Right cardiac atrium (tissue), 5 donors: ENCODE measurements at places on chromosomes 3 and 15. TPM values are rescaled to one million over a fixed set of nuclear protein-coding genes. Genes with fewer than 3 reads are reported as not detected.

DNA sequence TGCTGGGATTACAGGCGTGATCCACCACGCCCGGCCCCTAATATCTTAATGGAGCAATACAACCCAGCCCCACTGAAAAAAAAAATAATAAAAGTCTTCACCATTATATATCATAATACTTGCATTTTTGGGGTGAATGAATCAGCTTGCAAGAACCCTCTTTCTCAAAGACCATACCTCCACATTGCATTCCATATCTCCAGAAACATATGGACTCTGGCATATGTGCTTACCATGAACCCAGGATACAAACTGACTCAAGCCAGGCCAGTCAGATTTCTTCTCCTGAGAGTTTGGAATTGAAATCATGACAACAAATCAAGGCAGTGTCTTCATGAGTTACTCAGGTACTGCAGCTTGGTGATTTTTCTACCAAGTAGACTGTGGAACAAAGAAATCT lies 101.2 kb downstream of the FRMD5 start:
- DNase-seq: no peak

The SEMA6D gene
- 23.8 TPM for total RNA-seq

DNA sequence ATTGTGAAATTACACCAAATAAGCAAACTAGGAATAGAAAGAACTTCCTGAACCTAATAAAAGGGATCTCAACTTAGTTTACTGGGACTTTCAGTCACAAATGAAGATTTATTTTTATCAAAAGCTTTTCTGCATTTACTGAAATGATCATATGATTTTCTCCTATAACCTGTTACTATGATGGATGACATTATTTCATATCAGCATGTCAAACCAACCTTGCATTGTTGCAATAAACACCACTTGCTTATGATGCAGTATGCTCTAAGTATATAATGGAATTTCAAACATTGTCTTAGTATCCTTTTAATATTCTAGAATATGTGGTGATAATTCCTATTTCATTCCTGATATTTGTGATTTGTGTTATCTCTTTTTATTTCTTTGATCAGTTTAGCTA lies 303.0 kb downstream of the CGGBP1 start:
- no peak for DNase-seq

The SPSB4 gene
- total RNA-seq: 5.9 TPM

DNA sequence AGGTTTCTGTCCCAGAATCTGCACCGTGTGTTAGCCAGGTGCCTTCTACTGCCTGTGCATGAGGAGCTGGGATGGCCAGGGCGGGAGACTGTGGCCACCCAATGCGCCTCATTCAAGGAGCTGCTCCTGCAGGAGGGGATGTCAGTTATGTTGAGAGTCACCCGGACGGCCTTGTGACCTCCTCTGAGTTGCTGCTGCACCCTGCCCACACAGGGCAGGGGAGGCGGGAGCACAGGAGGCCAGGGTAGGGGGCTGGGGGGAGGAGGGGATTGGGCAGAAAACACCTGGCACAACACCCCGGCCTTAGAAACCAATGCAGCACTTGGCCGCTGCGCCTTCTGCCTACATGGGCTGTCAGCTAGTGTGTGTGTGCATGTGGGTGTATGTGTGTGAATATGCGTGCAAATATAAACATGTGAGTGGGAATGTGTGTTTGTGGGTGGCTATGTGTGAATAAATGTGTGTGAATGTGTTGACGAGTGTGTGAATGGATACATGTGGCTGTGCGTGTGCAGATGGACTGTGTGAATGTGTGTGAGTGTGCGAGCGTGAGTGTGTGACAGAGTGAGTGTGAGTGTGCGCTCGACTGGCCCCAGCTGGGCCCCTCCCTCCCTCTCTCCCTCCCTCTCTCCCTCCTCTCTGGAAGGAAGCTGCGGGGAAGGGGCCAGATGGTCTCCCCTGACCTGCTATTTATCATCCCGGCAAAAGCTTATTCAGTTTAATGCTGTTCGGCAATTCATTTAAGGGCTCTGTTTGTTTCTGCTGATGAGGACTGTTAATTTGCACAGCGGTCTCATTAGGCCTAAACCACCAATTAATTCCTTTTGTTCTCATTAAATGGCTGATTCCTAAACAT lies 106.9 kb downstream of the TLE3 start:
- DNase-seq: no peak

GRCh38 chr3:117892431-117892841 lies 1142.2 kb downstream of the IGSF11 start:
- no peak for DNase-seq

DNA sequence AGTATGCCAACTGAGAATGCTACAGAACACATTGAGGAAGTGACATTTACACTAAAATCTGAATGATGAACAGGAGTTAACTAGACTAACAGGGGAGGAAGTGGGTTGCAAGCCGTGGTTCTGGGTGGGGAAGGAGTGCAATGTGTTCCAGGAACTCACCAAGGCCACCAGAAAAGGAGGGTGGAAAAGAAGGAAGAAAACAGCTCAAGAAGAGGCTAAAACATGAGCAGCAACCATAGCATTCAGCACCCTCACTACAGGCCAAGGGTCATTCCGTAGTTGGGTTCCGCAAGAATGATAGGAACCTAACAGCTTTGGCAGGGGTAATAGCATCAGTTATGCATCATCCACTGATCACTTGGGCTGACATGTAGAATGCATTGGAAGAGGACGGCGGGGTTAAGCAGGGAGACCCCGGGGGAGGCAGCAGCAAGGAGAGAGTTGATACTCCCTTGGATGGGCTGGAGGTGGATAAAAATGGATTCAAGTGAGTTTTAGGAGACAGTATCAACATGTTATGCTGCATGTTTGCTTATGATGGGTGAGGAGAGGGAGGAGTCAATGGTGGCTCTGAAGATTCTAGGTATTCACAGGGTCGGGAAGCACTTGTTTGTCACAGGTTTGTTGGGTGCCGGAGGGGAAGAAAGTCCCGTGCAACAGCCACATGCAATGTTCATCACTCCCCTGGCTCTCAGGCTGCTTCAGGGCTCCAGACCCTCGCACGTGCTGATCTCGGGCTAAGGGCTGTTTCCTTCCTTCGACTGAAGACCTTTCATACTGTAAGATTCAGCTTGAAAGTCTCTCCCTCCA lies 53.2 kb downstream of the LIPC start:
- DNase-seq: peak; percentile 57

The ITPKA gene
- total RNA-seq: 1.4 TPM

- DNase-seq: no peak
Measured at GRCh38 chr15:35934383-35935049, 388.6 kb upstream of the DPH6 start.

- DNase-seq: no peak
Measured at GRCh38 chr3:23591374-23591773, 214.4 kb upstream of the UBE2E1 start.

DNA sequence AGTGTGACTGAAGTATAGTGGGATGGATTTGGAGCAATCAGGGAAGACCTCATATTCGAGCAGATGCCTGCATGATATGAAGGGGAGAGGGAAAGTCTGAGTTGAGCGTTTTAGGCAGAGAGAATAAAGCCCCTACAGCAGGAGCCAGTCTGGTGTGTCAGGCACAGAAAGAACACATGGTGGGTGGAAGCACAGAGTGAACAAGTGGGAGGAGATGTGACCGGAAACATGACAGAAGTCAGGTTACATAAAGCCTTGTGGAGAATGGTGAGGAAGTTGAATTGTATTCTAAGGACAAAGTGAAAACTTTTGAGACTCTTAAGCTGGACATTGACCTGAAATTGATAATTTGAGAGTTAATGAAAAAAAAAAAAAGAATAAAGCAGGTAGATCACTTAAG lies 541.0 kb downstream of the PLOD2 start:
- no peak for DNase-seq

DNA sequence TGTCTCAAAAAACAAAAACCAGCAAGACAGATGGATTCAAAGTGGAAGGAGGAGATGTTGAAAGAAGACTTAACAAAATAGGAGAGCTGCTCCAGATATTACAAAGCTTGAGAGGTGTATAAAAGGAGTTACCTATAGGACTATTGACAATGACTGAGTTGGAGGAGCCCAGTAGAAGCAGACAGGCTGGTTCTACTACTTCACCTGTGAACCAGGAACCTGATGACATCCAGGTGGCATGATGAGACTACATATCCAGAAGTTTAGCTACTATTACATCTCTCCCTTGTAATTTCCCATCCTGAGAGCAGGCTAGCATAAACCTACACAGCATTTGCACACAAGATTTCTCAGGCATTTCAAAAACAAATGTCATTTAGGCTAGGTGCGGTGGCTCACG lies 49.3 kb downstream of the CPEB1 start:
- DNase-seq: no peak

The FMN1 gene
- 3.5 TPM for total RNA-seq

- DNase-seq: no peak
Measured at GRCh38 chr3:30314757-30315325, 291.6 kb upstream of the TGFBR2 start.

DNA sequence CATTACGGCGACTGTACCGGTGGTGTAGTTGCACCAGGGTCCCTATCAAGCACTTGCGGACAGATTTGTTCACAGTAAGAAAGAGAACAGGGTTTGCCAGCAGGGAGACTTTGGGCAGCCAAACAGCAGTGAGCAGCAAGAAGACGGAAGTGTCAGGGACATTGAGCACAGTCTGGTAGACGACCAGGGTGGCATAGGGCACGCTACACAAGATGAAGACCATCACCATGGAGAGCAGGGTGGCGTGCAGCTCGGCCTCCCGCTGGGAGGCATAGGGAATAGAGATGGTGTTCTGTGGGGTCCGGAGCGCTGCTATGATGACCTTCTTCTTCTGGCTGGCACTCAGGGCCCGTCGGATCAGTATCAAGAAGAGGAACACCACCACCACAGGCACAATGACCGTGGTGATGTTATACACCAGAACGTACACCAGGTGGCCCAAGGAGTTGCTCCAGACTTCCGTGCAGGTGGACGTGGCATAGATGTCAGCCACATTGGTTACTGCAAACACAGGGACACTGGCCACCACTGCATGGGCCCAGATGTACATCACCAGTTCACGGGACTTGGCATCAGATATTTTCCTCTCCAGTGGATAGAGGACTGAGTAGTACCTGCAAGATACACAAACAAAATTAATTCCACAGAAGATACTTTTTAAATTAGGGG lies 19.1 kb upstream of the FSIP1 start:
- DNase-seq: no peak

GRCh38 chr15:96042734-96043224 lies 287.7 kb upstream of the NR2F2 start:
- DNase-seq: no peak

The TF gene
- 10.7 TPM for total RNA-seq

DNA sequence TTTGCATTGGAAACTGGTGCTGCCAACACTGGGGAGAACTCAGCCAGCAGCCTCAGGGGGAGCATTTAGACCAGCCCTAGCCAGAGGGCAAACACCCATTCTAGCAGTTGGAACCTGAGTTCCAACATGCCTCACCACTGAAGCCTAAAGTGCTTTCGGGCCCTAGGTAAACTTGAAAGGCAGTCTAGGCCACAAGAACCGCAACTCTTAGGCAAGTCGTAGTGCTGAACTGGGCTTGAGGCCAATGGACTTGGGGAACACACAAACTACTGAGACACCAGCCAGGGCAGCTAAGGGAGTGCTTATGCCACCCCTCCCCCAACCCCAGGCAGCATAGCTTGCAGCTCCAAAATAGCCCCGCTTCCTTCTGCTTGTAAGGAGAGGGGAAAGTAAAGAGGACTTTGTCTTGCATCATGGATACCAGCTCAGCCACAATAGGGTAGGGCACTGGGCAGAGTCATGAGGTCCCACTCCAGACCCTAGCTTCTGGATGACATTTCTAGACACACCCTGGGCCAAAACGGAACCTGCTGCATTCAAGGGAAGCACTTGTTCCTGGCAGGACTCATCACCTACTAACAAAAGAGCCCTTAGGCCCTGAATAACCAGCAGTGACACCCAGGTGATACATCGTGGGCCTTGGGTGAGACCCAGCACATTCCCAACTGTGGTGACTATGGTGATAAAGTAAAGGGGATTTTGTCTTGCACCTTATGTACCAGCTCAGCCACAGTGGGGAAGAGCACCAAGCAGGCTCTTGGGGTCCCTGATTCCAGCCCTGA lies 37.3 kb upstream of the TEX9 start:
- DNase-seq: no peak

- DNase-seq: no peak
Measured at GRCh38 chr15:84834969-84835368, 17.8 kb downstream of the ALPK3 start.

The ROBO2 gene
- total RNA-seq: not detected

- no peak for DNase-seq
Measured at GRCh38 chr3:11690863-11691766, 47.4 kb upstream of the VGLL4 start.

DNA sequence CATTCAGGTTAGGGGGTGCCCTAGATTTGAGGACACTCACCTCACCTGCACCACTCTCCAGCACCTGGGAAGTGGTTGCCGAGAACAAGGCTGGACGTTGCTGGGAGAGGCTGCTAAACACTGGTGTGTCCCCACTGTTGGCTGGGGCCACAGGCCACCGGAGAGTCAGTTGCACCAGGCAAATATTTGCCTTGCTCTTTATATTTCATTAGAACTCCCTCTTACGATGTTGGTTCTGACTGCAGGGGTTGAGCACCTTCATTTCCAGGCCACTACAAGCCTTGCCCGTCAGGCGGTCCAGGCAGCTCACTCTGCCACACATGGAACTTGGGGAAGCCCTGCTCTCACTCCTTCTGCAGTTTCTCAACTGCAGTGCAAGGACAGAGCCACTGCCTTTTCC lies 30.7 kb downstream of the HCN4 start:
- no peak for DNase-seq

- DNase-seq: no peak
Measured at GRCh38 chr3:160464321-160464720, 14.7 kb upstream of the TRIM59 start.

- no peak for DNase-seq
Measured at GRCh38 chr3:66303491-66303901, 82.7 kb downstream of the SLC25A26 start.

The RBP2 gene
- total RNA-seq: not detected

The TMEM115 gene
- total RNA-seq: 33.3 TPM

DNA sequence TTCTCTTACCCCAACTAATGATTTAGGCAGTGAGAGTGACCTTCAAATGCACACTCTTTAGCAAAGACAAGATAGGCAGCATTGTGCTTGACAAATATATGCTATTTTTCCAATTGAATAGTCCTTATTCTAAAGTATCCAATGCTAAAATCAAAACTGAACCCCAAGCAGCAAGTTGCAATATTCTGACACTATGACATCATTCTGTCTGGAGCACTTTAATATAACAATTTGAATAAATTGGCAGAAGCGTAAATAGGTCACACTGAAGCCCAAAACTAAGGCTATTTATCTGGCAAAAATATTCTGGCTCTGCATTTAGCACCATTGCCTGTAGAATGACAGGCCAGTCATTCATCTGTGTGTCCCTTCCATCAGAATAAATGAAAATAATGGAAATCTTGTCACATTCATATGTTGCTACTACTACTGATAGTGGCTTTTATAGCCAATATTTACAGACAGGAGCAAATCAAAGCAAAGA lies 2.9 kb downstream of the CBLB start:
- no peak for DNase-seq

- DNase-seq: no peak
Measured at GRCh38 chr15:56351353-56351752, 13.9 kb upstream of the TEX9 start.

GRCh38 chr3:172259111-172259541 lies 189.1 kb downstream of the GHSR start:
- DNase-seq: peak; percentile 69

The ASB7 gene
- 7.5 TPM for total RNA-seq
